ENCODE measurements at places on chromosomes 5 and 9.

DNA sequence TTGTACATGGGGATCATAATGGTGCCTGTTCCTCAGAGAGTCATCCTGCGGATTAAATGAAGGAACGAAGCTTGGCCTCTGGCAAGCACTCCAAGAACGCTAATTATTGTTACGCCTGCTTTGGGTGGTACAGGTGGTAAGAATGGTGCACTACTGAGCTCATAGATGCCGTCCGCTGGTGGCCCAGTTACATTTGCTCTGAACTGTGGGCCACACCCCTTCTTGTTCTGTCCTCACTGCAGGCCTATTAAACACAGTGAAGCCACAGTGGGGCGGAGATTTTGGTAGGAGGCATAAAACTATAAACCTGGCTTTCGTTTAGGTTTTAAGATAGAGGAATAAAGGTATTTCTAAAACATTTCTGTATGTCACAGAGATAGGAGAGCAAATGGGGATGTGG lies 40.6 kb upstream of the FER start:
- DNase-seq: no peak

GRCh38 chr5:172921906-172922305 lies 37.3 kb upstream of the RPL26L1 start:
- no peak for DNase-seq

- DNase-seq: no peak
Measured at GRCh38 chr9:3036333-3036700, 192.4 kb upstream of the PUM3 start.

- DNase-seq: no peak
Measured at GRCh38 chr9:14824481-14824880, 85.7 kb downstream of the FREM1 start.

All from activated CD4-positive, alpha-beta T cell treated with anti-CD3 and anti-CD28 coated beads, Interleukin-2, amount 50 U/mL, for 24 hours (primary cell).